ENCODE measurements at places on chromosomes 2 and 18.

DNA sequence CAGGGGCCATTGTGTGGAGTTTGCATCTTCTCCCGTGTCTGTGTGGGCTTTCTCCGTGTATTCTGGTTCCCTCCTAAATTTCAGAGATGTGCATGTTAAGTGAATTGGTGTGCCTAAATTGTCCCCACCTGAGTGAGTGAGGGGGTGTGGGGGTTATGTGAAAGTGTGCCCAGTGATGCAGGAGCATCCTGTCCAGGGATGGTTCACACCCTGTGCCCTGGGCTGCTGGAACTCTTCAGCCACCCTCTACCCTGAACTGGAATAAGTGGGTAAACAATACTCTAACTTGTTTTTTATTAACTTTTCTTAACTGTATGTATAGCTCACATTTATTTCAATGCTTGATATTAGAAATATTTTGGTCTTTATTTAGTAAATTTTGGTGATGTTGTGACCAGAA lies 56.0 kb downstream of the UBE2E3 start:
- no peak for DNase-seq

GRCh38 chr2:232831496-232831895 lies 38.6 kb upstream of the SNORC start:
- DNase-seq: no peak

GRCh38 chr2:26429779-26430578 lies 28.3 kb downstream of the DRC1 start:
- no peak for DNase-seq

DNA sequence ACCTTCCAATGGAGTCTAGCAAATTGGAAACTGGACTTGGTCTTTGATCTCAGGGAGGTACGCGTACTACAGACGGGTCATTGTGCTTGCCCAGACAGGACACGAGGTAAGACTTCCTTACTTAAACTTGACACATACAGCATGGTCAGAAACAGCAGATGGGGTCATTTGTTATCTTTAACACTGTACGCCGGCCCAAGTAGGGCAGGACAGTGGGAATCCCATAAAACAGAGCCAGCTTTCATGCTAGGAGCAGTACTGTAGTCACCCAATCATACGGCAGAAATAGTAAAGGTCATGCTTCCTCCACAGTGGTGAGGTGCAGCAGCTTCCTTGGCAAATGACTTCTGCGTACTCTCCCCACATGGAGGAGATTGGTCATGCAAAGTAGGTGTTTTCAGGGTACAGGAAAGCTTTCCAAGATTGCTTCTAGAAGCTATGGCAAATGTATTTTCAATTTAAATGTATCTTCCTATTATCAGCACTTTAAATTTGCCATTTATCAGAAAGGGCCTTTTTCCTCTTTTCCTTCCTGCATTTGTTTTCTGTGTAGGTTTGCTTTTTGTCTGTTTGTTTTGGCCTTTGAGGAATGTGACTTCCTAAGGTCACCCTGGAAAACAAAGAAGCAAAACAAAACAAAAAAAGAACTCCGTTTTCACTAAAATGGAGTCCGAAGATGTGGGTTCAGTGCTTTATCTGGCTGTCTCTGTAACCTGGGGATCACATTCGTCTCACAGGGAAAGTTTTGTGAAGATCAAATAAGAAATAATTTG lies 74.0 kb upstream of the DSG1 start:
- DNase-seq: no peak

DNA sequence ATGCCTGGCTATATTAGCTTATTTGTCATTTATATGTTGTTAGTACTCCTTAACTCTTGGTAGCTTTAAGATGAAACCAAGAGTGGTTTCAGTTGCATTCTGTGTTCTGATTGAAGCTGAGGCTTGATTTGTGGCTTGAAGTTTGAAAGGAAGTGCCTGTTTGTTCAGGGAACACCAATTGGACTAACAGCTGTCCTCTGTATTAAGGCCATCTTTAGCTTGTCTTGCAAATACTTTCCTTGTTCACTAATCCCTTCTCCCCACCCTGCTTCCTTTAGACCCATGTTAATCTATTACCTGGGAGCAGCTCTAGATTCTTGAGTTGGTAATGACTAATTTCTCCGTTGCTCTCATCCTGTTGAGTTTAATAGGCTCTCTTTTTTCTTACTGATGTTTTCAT lies 13.4 kb downstream of the ITGA6 start:
- DNase-seq: no peak

- no peak for DNase-seq
Measured at GRCh38 chr18:62784338-62784965, 69.1 kb downstream of the PHLPP1 start.

DNA sequence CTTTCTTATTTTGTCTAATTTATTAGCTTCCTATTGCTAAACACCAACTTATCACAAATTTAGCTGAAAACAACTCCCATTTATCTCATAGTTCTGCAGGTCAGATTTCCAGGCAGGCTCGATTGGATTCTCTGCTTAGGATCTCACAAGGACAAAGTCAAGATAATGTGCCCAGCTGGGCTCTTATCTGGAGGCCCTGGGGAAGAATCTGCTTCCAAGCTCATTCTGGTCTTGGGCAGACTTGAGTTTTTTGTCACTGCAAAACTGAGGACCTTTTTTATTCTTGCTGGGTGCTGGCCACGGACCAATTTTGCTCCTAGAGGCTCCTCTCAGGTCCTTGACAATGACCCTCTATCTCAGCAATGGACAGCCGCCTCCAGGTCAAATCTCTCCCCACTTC lies 215.5 kb downstream of the TRIB2 start:
- DNase-seq: no peak

DNA sequence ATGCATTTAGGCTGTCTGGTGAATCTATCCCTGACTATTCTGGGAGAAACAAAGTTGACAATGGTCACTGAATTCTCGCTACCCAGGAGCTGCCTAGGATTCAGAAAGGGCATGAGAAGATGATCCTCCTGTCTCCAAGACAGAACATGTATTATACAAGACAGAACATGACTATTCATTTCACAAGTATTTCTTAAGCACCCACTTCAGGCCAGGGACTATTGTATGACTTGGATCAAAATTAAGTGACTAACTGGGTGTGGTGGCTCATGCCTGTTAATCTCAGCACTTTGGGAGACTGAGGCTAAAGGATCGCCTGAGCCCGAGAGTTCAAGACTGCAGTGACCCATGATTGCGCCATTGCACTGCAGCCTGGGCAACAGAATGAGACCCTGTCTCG lies 235.8 kb upstream of the RAB12 start:
- DNase-seq: no peak

- DNase-seq: no peak
Measured at GRCh38 chr2:197620133-197620532, 55.3 kb downstream of the RFTN2 start.

GRCh38 chr2:112698834-112699515 lies 21.8 kb upstream of the NT5DC4 start:
- no peak for DNase-seq

DNA sequence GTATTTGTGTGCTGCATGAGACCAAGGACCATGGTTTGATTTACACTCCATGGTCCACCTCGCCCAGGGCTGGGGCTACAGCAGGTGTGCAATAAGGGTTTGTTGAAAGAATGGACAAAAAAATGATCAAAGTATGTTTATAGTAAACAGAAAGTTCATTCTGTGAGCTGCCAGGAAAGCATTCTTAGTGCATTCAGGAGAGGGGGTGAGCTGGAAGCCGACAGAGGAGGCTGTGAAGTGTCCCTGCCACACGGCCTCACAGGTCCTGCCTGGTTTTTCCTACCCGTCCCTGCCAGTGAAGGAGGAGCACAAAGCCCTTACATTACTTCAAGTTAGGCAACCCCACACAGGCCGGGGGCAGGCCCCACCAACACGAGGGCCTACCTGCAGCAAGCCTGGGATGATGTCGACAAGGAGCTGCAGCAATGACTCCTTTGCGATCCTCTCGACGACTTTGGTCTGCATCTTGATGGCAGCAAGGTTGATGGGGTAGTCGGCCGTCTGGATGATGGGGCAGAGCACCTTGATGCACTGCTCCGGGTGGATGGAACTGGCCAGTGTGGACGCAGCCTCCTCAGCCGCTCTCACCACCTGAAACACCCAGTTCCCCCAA lies 63.2 kb upstream of the TFCP2L1 start:
- no peak for DNase-seq

DNA sequence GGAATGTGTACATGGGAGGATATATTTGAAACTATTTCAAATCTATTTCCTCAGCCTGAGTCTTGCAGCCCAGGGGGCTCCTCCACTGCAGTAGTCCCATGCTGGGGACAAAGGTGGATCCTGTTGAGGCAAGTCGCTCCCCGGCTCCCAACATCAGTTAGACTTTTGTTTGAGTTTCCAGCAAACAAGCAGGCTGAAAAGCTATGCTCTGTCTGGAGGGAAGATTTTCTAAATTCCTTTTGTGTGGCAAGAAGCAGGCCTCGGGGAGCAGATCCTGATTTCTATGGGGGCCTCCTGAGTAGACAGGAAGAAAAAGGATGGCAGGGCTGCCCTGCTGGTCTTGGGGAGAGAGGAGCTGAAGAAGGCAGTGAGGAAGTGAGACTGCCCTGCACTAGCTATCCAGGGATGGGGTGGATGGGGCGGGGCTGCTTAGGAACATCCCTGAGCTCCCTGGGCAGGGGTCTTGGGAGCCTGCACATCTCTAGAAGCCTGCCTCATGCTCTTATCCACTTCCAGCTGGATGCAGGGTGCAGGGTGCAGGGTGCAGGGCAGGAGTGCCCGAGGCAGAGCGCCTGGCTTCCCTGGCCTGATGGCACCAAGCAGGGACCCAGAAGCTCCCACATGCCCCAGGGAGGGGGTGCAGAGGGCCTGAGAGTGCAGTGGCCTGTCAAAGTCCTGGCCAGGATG lies 6.0 kb upstream of the CIB4 start:
- no peak for DNase-seq

GRCh38 chr2:150977296-150977695 lies 284.4 kb downstream of the RBM43 start:
- DNase-seq: no peak

DNA sequence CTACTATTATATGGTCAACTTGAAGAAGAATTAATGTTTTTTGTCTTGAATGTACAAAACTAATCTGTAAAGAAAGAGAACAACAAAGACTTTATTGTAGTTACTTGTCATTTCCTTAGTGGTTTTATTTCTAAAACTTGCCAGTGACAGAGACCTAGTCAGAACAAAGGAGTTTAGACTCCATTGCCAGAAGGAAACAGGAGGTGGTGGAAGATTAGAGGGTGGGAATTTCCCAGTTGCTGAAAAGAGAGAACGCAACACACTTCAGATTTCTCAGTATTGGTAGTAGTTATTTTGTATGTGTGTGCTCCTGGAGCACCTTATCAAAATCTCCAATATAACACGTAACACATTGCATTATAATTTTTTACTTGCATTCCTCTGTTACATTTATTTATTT lies 81.4 kb downstream of the CDCA7 start:
- no peak for DNase-seq

GRCh38 chr2:15278296-15278695 lies 282.8 kb downstream of the NBAS start:
- DNase-seq: no peak

DNA sequence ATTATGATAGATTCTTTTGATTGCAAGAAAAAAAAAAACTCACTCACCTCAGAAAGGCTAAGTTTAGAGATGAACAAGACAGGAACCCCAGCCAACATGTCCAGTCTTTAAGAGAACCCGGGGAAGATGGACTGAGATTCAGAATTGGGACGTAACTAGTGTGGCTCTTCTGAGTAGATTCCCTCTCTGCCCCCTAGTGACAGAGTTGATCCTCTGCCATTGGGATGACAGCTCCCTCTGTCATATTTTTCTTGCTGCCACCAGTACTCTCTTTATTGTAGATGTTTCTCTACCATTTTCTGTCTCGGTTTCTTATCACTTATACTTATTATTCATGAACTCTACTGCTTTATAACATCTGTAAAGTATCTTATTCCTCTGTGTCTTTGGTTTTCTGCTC lies 77.7 kb downstream of the GULP1 start:
- DNase-seq: no peak

- no peak for DNase-seq
Measured at GRCh38 chr18:58998401-58999203, 133.9 kb downstream of the ZNF532 start.

- DNase-seq: no peak
Measured at GRCh38 chr2:70981866-70982810, 3.7 kb downstream of the ANKRD53 start.

DNA sequence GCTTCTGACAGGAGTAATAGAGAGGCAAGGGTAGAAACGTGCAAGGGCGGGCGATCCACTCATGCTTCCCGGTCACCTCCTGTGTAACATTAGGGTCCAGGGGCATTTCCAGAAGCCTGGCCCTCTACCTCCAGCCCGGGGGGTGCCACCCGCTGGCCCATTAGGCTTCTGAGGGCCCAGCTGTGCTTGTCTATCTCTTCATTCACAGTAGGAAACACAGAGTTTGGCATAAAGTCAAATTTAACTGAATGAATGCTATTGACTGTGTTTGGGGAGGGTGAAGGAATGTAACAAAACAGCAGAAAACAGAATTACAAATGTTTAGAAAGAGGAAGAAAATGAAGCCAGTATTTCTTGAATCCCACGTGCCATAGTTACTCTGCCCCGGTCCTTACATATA lies 112.4 kb upstream of the SLC66A3 start:
- DNase-seq: no peak

- no peak for DNase-seq
Measured at GRCh38 chr2:120642646-120643045, 93.0 kb upstream of the GLI2 start.

DNA sequence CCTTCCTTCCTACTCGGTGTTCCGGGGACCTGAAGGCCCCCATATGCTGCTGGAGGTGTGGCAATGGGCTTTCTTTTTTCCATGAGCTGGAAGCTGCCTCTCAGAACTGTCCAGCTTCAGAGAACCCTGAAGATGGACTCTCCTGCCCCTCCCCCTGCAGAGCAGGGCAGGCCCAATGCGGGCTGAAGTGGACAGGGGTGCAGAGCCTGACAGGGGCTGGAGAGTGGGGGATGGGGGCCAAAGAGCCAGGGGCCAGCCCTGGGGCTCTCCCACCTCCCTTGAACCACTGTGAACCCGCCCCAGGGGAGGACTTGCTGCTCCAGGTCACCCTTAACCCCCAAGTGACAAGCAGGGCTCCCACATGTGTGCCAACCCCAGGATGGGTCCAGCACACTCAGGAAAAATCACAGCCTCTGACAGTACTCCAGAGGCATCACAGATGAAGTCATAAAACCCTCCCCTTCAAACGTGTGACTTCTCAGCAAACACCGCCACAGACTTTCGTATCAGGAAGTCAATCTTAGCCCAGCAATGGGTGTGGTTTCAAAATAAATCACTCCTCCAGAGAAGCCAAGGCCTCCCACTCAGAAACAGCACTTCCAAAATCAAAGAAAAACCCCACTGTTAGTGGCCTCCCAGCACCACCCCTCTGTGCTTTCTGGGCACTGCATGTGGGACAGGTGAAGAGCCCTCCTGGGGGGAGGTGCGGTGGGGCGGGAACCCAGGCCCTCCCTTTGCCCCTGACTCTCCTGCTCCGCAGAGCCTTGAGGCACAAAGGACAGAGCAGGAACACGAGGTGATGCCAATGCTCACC lies 135.8 kb downstream of the HDAC4 start:
- peak; percentile 43 for DNase-seq

DNA sequence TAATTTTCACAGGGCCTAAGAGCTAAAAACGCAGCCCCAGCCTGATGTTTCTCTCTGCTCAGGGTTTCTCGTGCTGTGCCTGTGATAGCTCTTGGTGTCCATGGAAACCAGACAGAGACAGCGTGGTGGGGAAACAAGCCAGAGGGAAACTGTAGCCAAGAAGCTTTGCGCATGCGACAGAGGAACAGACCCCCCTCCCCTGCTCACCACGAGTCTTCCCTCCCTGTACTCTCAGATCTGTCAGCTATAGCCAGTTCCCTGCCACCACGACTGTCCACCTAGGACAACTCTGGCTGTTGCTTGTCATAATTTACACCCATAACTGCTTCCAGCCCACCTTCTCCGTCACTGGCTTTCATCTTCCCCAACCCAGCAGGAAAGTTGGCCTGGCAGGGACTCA lies 13.2 kb upstream of the DNAJC27 start:
- no peak for DNase-seq

- DNase-seq: no peak
Measured at GRCh38 chr18:2982452-2983269, 30.3 kb downstream of the LPIN2 start.
